ENCODE measurements at places on chromosomes 7 and 10.

DNA sequence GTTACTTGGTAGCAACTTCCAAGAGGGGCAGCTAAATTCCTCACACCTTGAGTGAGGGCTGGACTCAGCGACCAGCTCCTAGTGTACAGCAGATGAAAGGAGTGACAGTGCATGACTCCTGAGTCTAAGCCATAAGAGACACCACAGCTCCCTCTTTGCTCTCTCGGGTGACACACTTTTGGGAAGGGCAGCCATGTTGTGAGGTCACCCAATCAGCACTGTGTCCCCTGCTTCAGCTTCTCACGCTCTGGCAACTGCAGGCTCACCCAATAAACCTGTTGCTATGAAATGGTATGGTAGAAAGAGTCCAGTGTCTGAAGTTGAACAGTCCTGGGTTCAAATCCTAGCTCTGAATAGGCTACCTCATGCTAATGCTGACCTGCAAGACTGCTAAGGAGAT lies 20.9 kb downstream of the TMEM130 start:
- no peak for DNase-seq

- peak; percentile 64 for DNase-seq
Observed at GRCh38 chr7:26603631-26604030, 260.8 kb downstream of the SKAP2 start.

- DNase-seq, result no peak
Observed at GRCh38 chr10:12906051-12906541, 95.4 kb downstream of the CCDC3 start.

DNA sequence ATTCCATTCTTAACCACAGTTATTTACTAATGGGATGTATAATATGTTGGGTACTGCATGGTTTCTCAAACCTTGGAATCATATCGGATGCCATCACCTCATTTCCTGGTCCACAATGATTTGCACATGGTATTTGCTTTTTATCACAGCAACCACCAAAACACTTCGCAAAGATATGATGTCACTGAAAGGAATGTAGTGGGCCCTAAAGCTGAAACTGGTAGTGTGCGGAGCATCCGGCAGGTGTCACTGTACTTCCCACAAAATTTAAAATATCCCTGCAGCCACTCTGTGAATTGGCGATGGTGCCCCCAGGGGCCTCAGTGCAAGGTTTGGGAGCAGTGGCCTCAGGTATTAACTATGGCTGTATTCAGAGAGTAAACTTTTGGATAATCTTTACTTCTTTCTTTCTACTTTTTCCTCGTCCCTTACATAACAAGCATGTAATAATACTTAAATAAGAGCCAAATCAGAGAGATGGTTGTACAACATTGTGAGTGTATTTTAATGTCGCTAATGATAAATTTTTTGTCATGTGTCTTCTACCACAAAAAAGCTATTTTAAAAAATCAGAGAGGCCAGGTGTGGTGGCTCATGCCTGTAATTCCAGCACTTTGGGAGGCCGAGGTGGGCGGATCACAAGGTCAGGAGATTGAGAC lies 66.2 kb downstream of the FAM241B start:
- DNase-seq, result peak; percentile 86

GRCh38 chr7:151679881-151680612 lies 160.4 kb upstream of the RHEB start:
- no peak for DNase-seq

DNA sequence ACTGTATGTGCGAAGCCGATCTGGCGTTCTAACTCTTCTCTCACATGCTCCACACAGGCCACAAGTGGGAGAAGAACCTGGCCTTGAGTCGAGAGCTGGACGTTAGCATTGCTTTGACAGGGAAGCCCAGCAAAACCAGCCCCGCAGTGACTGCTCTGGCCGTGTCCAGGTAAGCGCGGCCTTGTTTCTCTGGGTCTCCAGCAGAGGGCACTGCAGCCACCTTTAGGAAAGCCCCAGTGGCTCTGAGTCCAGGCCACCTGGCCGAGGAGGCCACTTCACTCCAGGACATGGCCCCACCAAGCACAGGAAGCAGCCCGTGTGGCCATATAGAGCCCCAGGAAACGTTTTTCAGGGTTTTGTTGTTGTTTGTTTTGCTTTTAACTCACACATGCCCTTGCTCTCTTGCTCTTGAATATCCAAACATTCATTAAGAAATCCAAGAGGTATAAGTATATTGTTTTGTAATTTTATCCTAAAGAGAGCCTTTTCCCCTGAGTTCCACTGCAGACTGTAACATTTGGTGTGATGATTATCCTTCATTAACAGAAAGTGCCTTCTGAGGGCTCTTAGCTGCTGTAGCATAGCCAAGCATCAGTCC lies 41.8 kb upstream of the LRRC18 start:
- peak; percentile 89 for DNase-seq

- no peak for DNase-seq
Observed at GRCh38 chr7:26265065-26265464, 26.6 kb upstream of the SNX10 start.

- DNase-seq, result no peak
Observed at GRCh38 chr7:151850491-151851124, 26.3 kb downstream of the PRKAG2 start.

- DNase-seq, result no peak
Observed at GRCh38 chr7:107951896-107952295, 51.1 kb downstream of the LAMB1 start.

GRCh38 chr7:32177232-32177631 lies 107.0 kb upstream of the PDE1C start:
- DNase-seq, result no peak

DNA sequence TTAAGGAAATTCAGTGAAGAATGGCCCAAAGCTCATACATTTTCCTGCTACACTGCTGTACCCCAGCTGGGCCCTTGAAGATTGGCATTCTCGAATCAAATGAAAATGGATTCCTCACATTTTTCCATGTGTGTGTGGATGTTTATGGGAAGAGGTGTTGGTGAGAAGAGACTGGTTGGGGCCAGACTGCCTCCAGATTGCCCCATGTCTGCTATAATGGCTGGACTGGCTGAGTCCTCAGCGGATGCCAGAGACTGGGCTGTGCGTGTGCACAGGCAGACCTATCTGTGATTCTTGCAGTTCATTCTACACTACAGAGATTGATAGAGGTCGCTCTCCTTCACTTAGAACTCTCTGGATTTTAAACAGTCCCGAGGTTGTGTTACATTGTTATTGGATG lies 183.6 kb upstream of the GDF10 start:
- DNase-seq, result no peak

DNA sequence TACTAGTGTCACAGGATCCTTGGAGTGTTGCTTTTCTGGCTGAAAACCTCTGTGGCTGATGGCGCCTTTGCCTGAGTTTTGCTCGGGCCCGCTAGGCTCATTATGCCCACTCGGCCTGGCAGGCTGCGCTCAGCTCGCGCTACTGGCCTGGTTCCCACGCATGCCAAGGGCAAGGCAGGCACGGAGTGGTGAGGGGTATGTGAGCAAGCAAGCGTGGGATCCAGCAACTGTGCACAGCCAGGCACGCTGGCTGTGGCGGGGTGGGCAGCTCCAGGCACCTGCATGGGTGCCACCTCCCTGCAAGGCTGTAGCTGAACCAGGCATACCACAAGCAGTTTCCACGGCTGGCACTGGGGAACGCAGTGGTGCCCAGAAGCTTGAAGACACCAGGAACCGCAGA lies 562.6 kb downstream of the GRM8 start:
- DNase-seq, result no peak

DNA sequence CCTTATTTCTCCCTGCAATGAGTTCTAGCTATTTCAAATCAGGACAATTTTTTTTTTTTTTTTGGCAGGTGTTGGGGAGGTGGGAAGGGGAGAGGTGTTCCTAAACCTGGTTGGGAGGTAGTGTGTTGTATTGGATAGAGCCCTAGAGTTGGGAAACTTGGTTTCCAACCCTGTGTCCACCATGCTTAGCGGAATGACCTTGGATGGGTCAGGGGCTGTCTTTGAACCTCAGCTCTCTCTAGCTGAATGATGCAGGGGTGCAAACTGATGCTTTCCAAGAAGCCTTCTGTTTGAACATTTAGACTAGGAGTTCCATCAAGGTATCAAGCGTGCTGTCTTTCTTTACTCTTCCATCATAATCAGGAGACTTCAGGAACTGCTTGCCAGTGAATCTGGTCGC lies 332.2 kb downstream of the LRMDA start:
- DNase-seq, result no peak

- peak; percentile 93 for DNase-seq
Observed at GRCh38 chr10:29736366-29737073, 101.7 kb upstream of the SVIL start.

DNA sequence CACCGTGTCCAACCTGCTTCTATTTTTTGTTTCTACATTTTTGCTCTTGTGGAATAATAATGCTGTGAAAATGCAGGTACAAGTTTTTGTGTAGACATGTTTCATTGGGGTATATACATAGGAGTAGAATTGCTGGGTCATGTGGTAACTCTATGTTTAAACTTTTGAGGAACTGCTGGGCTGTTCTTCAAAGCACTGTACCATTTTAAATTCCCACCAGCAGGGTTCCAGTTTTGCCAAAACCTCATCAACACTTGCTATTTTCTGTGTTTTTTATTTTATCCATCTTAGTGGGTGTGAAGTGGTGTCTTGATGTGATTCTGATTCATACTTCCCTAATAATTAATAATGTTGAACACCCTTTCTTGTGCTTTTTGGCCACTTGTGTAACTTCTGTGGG lies 138.6 kb downstream of the RGS10 start:
- DNase-seq, result no peak

DNA sequence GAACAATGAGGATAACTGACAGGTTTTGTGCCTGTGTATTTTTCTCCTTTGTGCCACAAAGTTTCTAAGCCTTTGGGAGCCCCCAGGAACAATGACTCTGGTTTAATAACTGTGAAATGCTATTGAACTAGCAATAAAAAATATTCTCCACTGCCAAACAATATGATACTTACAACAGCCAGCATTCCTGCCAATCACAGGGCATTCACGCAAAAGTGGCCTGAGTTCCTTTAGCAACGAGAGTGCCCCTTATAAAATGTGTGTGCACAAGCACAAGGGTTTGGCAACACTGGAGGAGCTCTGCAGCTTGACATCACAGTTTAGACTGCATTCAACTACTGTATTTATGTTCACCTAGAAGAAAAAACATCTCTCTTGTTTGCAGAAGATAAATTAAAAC lies 412.9 kb upstream of the NFE2L3 start:
- no peak for DNase-seq

- DNase-seq, result peak; percentile 90
Observed at GRCh38 chr7:104983578-104984539, 30.1 kb upstream of the KMT2E start.

DNA sequence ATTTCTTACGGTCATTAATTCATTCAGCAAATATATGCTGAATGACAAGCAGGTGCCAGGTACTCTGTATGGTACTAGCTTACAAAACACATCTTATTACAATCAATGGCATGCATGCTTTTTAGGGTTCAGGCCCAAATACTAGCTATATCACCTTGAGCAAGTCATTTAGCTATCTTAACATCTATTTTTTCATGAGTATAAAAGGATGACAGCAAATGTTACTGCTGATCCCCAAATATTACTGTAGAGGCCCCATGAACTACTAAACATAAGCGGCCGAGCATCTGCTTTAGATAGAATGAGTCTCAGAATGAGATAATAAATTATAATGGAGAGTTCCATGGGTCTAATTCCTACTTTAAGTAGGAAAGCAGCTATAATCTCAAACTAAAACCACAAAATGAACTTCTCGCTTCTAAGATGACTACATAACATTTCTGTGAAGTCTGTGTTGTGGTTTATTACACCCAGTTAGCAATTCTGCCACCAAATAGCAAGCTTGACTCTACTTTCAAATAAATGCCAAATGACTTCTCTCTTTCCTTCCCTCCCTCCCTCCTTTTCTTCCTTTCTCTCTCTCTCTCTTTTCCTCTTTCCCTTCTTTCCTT lies 113.7 kb upstream of the LRRN3 start:
- no peak for DNase-seq
